NCI-H345 (cell line): ENCODE measurements at places on chromosomes 5 and 9.

GRCh38 chr5:170226661-170227060 lies 6.1 kb upstream of the C5orf58 start:
- DNase-seq, result no peak

DNA sequence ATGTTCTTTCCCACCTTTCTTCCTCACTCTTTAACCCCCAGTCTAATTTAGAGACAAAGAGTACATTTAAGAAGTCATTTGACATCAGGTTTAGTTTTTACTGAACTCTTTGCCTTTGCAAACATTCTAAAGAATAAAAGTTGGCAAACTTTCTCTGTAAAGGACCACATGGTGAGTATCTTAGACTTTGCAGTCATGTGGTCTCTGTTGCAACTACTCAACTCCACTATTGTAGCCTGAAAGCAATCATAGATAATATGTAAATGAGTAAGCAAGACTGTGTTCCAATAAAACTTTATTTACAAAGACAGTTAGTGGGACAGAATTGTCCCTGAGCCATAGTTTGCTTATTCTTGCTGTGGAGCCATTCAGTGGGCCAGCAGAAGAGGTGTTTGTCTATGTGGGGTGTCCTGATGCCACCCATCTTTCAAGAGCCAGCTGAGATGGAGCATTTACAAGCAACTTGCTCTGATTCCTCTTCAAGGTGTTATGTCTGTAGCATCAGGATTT lies 25.4 kb downstream of the ABLIM3 start:
- no peak for DNase-seq

GRCh38 chr5:104400941-104401340 lies 838.4 kb upstream of the NUDT12 start:
- DNase-seq, result peak; percentile 16

DNA sequence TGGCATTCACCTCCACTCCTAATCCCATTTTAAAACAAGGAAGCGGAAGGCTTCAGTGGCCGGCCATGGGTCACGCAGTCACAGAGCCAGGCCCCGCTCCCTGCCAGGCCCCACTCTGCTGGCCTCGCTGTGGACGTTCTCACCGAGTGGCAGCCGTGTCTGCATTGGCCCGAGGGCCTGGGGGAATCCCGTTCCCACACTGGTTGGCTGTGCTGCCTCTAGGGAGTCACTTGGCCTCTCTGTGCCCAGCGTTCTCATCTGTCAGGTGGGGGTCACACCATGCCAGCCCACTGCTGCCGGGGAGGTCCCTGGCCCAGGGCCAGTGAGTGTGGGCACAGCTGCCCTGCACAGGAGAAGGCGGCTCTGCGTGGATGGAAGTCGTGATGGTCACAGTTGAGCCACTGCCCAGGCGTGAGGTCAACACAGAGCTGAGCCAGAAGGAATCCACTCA lies 13.4 kb upstream of the SLC9A3 start:
- DNase-seq, result no peak

- no peak for DNase-seq
Observed at GRCh38 chr5:79750611-79751510, 61.2 kb downstream of the CMYA5 start.

DNA sequence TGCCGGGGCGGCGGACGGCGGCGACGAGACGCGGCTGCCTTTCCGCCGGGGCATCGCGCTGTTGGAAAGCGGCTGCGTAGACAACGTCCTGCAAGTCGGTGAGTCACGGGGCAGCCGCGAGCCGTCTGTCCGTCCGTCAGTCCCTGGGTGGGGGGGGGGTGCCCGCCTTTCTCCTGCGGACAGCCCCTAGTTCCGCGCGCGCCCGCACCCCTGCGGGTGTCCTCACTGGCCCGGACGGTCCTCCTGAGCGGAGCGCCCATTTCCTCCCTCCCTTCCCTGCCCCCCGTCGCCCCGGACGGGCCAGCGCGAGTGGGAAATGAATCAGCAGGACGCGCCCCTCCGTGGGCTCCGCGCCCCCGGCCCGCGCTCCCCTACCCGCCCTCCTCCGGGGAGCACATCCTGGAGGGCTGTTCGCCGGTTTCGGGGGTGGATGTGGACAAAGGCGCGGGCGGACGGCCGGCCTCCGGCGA lies 828 bp downstream of the ZSWIM6 start:
- no peak for DNase-seq

DNA sequence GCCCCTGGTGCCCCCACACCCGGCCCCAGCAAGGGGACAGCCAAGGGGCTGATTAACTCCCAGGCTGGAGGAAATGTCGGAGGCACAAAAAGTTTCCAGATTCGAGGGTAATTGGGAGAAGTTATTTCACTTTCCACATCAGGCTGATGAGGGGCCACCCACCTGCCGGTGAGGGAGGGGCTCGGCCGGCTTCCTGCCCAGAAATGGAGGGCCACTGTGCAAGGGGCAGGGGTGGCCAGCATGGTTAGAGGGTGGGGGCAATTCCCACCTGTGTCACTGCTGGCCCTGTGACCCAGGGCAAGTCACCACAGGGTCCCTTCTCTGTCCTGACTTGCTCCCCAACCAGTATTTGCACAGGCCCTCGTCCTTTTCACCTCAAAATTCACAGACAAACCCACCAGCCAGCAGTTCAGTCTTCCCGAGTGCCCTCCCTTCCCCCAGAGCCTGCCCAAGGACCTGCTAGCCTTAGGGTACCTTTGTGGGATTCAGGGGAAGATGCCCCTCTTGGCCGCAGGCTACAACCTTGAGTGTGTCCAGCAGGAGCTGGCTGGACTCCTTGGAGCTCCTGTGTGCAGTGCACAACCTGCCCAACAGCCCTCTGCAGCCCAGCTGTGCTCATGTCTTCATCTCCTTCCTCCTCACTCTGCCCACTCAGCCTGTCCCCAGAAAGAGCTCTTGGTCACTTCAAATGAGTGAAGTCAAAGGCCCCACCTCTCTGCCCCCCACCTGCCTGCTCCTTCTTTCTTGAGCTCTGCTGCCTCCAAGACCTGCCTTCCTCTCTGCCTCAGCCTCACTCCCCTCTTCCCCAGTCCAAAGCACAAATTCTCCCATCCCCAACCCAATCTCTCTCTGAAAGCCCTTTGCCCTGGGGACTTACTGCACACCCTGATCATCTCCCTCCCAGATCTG lies 130.5 kb downstream of the BARX1 start:
- no peak for DNase-seq

DNA sequence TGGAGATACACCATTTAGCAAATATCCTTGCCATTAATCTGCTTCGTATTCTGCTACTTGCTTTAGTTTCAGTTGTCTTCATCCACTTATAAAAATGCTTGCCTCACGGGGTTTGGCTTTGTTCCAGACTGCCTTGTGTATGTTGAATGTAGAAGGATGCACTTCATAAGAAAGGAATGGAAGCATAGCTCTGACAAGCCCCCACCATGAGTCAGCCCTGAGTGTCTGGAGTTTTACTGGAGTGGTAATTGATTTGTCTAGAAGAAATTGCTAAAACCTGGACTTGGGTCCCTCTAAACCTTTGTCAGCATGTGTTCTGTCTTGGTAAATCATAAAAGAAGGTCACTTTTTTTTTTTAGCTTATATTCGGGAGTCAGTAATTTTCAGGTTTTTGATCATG lies 4.6 kb downstream of the TEX48 start:
- DNase-seq, result peak; percentile 85

- DNase-seq, result no peak
Observed at GRCh38 chr9:110844121-110844520, 175.5 kb downstream of the MUSK start.

- peak; percentile 56 for DNase-seq
Observed at GRCh38 chr5:1552521-1553255, 28.9 kb upstream of the LPCAT1 start.

DNA sequence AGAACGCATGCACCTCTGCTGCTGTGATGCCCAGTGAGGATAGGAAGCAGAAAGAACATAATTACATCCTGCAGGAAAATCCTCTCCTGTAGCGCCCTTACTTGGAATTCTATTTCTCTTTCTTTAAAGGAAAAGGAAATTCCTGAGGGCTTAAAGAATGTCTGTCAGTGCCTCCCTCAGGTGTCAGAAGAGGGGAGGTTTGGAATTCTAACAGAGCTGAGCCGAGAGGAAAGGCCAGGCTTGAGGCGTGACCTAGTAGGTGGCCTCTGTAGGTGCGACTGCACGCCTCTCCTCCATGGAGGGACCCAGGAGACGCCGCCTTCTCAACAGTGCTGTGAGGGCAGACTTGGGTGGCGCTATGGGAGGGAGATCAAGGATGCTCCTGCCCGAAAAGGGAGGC lies 55.9 kb upstream of the ERCC6L2 start:
- DNase-seq, result no peak

DNA sequence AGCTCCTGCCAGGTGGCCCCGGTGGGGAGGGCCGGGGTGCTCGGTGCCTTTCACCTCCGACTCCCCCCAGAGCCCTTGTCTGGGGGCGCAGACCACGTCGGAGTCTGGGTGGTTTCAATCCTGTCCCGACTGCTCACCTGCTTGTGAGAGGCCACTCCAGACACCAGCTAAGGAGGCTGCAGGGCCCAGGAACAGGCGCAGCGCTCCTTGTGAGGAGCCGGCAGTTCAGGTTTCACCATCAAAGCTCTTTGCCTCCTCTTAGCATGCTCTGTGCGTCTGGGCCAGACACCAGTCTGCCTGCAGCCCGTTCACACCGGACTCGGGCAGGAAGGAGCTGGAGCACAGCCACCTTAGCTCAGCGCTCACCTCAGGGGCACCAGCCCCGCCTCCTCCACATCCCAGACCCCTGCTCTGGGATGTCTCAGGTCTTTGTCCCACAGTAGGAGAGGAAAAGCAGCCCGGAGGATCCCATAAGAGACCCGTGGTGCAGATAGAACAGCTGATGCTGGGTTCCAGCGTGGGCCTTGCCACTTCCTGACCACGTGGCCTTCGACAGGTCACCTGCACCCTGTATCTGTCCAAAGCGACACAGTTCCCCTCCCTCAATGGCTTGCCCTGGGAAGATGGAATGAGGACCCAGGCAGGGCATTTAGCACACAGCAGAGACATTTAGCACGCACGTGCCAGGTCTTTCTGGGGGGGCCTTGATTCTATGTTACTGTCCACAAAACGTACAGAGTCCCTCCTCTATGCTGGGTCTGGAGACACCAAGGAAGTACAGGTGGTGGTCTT lies 106.2 kb upstream of the LMX1B start:
- no peak for DNase-seq

GRCh38 chr9:76603448-76603895 lies 144.5 kb downstream of the GCNT1 start:
- no peak for DNase-seq

- no peak for DNase-seq
Observed at GRCh38 chr5:68490406-68490805, 274.9 kb downstream of the PIK3R1 start.

GRCh38 chr5:62273687-62274086 lies 32.3 kb upstream of the KIF2A start:
- no peak for DNase-seq

DNA sequence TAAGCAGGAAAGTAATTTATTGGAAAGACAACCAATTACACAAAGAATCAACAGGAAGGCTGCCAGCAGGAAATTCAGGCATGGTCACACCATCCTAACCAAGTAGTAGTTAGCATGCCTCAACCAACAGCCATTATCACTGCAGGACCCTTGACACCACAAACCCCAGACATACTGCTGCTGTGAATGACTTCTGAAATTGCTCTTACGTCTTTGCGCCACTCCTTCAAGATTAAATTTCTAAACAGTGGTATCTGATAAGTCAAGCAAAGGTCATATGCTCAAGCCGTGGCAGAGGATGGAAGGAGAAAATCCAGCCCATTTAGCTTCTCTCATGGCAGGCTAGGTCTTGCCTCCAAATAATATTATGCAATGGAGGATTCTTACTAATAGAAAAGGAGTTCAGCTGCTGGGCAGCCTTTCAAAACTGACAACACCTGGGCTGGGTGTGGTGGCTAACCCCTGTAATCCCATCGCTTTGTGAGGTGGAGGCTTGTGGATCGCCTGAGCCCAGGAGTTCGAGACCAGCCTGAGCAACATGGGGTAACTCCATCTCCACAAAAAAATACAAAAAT lies 5.0 kb upstream of the PTGER4 start:
- no peak for DNase-seq

GRCh38 chr9:20591223-20591622 lies 31.1 kb downstream of the MLLT3 start:
- no peak for DNase-seq

- DNase-seq, result no peak
Observed at GRCh38 chr9:76526026-76526425, 67.0 kb downstream of the GCNT1 start.

DNA sequence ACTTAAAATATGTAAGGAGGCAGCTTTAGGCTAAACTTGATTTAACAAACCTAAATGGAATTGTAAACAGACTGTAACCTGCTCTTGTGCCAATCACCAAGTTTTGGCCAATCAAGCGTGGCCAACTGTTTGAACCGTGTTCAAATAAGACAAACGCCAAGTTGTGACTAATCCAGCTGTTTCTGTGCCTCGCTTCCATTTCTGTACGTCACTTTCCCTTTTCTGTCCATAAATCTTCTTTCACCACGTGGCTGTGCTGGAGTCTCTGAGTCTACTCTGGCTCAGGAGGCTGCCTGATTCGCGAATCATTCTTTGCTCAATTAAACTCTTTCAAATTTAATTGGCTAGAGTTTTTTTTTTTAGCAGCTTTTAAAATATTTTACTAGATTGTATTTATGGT lies 71.3 kb downstream of the LIX1 start:
- no peak for DNase-seq

DNA sequence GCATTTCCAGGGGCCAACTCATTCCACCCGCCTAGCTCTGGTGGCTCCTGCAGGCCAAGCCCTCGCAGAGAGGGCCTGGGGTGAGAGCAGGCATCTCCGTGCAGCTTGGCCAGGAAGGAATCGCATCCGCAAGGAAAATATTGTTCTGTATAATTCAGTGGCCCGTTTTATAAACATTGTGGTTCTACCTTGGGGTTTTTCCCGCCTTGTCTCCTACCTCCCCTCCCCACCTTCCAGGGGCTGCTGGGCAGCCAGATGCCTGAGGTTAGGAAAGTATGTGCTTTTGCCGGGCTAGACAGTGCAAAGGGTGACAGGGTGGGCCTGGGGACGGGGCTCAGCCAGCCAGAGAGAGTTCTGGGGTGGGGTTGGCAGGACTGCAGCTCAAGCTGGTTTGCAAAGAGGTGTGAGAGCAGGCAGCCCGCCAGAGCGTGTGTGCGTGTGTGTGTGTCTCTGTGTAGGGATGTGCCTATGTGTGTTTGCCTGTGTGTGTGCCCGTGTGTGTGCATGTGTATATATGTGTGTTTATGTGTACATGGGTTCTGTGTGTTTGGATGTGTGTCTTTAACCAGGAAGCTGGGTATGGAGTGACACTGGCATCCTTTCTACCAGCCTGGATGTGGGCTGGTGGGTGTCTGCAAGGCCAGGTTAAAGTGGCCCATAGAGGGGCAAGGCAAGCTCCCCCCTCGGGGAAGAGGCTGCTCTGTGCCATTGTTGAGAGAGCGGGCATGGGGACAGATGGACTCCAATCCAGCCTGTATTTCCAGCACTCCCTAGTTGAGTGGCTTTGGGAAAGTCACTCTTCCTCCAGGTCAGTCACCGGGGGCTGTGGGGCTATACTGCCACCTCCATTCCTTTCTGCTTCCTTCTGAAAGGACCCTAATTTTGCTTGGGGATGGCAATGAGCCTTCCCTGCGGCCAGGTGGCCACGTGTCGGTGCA lies 10.6 kb upstream of the SLC2A6 start:
- no peak for DNase-seq

GRCh38 chr9:86674487-86674886 lies 272.8 kb downstream of the GAS1 start:
- no peak for DNase-seq
